ENCODE measurements at places on chromosomes 3 and 15.

DNA sequence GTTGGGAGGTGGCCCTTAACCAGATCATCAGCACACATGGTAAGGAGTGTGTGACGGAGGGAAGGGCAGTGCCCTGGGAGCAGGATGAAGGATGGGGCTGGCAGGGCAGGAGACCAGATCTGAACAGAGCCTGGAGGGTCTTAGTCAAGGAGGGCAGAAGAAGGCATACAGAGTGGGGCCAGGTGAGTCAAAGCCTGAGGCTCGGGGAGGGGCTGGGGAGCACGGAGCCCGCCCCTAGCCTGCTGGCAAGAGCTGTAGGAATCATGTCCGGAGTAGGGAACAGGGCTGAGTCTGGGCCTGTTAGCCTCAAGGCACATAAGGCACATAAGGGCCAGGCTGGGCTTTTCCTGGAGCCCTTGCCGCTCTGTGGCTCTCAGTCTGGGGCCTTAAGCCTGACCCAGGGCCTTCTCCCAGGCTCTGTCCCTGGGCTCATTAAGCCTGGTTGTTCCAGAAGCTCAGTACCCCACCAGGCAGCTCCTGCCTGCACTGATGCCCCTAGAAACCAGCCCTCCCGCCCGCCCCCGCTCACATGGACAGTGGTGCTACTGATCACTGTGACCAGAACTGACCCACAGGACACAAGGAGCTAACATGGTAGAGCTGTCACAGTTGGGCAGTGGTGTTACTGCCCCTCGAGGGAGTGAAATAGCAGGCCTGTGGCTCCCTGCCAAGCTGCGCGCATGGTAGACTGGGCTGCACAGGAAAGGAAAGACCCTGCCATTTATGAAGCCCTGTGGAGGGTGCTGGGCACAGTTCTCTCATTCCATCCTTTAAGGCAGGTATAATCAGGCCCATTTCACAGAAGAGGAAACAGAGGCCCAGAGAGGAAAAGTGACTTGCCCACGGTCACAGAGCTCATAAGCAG lies 14.6 kb downstream of the ISG20 start:
- DNase-seq, result no peak

GRCh38 chr15:27725731-27726130 lies 373.4 kb downstream of the OCA2 start:
- no peak for DNase-seq

- no peak for DNase-seq
Observed at GRCh38 chr15:55218056-55218455, 21.3 kb upstream of the RSL24D1 start.

GRCh38 chr3:177357352-177358090 lies 160.2 kb upstream of the TBL1XR1 start:
- no peak for DNase-seq

DNA sequence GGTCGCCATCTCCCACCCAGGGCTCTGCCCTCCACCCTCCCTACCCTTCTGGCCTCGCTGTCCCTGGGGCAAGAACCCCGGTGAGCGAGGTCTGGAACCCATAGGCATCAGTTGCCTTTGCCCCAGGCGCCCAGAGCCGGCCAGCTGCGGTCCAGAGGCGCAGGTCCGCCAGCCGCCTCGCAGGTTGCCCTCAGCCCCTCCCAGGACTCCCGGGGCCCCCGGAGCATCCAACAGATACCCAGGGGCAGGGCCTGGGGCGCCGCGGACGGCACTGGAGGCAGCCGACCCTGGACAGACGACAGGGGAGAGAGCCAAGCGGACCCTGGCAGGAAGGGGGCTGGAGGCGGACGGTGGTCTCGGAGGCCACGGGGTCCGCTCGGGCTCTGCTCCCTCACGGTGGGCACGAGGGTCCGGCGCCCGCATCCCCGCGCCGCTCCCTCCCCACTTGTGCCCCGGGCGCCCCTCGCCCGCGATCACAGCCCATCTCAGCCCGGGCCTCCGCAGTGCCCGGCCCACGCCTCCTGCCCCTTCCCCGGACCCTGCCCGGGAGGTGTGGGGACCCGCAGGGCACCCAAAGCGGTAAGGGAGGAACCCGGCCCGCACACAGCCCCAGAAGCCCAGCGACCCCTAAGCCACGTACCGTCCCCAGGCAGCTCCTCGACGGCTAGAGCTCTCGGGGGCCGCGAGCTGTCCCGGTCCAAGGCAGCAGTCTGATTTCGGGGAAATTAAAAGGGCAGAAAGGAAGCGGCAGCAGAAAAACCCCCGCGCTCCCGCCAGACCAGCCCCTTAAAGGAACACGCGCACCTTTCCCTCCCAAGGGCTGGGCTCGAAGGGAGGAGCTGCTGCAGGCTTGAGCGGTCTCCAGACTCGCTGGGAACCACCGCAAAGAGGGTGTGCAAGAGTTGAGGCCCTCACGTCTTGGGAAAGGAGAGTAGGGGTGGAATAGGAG lies at the start of gene HAPLN3:
TSS of gene HAPLN3 (minus strand) at position 726 of the 949 bp plus-strand sequence. CDS start 8,246 bp downstream, outside the sequence.
- no peak for DNase-seq

GRCh38 chr3:36124118-36124796 lies 256.0 kb upstream of the STAC start:
- DNase-seq, result no peak

GRCh38 chr3:9218514-9218846 lies 31.0 kb downstream of the SRGAP3 start:
- no peak for DNase-seq

GRCh38 chr3:52310861-52311575 lies 5.1 kb upstream of the DNAH1 start:
- no peak for DNase-seq

DNA sequence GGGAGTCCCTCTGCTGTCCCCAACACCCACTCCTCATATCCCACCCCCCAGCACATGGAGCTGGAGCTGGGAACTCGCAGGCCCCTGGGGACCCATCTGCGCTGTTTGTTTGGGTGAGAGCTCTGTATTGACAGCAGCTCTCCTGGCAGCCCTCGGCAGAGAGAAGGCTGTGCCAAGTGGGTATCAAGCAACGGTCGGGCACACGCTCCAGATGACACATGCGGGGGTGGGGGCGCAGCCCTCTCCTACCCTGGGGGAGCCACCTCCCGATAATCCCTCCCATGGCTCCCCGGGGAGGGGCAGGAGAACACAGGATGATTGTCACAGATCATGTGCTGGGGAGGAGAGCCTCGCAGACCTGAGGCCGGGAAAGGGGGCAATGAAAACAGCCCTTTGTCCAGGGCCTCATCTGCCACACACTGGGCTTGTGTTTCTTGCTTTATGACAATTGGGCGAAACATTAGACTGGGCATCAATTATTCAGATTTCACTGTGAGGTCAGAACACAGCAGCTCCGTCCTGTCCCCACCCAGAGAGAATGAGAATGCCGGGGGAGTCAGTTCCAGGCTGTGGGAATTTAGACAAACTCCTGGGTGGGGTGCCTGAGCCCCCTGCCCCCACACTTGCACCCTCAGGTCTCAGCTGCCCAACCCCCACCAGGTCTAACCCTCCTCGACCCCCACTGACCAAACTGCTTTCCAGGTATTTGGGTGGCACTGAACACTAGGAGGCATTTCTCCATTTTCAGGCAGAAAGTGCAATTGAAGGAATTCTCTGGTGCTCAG lies 46.4 kb upstream of the KLF13 start:
- DNase-seq, result no peak

DNA sequence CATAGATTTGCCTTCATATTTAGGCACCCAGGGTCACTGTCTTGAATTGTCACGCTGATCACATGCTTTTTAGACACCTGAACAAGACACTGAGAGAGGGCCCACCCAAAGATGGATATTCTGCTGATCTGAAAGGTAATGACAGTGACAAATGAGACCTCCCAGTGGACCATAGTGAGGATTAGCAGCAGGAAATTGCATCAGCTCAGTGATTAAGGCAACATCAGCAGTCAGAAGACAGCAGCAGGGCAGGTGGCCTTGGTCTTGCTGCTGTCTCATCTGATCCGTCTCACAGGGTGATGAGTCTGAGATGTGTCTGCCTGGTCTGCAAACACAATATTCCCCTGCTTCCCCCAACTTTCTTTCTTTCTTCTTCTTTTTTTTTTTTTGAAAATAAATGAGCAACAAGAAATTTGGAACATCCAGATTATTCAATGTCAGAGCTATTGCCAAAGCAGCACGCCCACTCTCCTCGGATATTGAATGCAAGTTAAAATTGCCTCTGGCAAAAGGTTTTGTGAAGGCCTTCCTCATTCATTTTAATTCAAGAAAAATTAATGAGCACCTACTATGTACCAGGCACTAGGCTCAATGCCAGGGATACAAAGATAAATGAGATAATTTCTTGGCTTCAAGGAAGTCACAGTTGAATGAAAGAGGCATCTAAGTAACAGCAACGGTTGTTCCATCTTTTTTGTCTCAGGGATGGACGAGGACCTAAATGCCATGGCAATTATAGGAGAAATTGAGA lies 14.1 kb downstream of the OTOL1 start:
- no peak for DNase-seq

GRCh38 chr3:125146626-125147490 lies 65.7 kb downstream of the SLC12A8 start:
- DNase-seq, result no peak

DNA sequence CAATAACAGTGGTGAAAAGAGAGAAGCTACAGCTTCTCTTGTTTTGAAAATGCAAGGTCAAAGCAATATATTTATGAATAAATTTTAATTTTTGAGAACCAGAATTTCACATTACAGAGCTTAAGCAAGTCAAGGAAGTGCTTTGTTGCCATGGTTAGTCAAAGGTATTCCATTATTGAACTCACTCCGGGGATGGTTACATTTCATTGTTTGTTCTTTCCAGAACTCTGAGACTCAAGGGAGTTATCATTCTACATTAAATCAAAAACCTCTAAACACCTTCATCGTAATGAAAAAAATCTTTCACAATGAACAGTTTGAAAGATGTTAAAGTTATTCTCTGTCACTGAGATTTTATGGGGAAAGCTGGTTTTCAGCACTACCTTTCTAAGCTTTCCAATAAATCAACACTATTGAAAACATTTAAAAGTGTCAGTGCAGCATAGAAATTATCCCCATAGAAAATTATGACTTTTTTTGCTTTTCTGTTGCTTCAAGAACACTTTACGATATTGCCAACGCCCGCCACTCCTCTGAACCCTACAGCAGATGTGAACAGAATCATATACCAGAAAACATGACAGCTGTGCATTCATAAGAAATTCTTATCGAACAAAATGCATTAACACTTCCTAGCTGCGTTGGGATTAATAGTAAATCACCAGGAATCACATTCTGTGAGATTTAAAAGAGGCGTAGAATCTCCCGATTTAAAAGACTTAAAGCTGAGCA lies 83.0 kb downstream of the OTOL1 start:
- no peak for DNase-seq

DNA sequence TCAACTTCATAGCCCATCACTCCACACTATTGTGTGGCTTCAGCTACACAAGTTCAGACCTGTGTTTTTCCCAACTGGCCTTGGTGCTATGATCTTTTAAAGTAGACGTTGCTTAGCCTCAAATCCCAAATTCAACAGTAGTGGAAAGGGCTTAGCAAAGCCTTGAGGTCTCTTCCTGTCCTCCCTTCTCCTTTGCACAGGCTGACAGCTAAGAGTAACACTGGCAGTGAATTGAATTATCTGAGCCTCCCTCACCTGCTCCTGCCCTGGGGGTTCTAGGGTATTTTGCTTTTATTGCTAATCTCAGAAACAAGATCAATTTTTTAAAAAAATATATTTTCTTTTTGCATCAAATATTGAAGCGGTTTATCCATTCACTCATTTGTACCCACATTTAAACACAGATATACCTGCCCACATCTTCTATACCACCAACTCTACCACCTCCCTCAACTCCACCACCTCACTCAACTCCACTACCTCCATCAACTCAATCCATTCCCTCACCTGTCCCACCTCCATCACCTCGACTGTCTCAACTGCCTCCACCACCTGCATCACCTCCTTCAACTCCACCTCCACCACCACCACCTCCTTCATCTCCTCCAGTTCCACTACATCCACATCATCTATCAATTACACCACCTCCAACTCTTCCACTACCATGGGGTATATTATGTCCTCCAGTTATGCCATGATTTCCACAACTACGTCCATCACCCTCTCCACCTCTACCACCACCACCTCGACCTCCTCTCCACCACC lies 10.1 kb upstream of the FGD5 start:
- DNase-seq, result no peak

- DNase-seq, result no peak
Observed at GRCh38 chr3:21718943-21719591, 31.9 kb downstream of the ZNF385D start.

DNA sequence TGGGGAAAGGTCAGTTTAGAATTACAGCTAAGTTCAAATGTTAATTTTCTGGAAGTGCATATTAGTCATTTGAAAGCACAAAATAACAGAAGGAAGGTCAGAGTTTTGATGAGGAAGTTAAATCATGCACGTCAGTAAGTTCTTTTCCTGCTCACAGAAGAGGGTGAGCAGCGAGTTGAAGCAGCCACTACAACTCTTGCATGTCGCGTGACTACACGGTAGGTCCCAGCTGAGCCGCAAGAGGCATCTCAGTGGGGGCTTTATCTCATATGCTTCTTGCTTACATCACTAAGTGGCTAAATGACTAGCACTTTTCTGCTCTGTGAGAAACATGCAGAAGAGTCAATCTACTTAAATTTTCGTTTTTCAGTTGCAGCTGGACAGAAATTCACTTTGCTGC lies 21.3 kb upstream of the SEC62 start:
- no peak for DNase-seq

DNA sequence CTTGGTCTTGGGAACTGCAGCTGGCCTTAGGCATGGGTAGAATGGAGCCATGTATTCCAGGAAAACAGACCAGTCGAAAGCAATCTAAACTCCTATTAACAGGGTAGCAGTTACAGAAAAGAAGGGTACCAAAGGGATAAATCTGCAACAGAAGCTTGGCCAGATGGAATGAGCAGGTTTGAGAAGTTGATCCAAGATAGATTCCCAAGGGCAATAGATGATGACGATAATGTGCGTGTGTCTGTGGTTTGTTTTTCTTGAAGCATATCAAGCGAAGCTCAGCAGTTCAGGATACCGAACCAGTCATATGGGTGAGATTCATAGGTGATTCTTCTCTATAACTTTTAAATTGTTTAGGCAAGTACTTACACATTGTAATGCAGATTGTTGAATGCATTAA lies 203.8 kb upstream of the SEMA6D start:
- no peak for DNase-seq

GRCh38 chr15:75887178-75887577 lies 16.5 kb upstream of the FBXO22 start:
- DNase-seq, result no peak

DNA sequence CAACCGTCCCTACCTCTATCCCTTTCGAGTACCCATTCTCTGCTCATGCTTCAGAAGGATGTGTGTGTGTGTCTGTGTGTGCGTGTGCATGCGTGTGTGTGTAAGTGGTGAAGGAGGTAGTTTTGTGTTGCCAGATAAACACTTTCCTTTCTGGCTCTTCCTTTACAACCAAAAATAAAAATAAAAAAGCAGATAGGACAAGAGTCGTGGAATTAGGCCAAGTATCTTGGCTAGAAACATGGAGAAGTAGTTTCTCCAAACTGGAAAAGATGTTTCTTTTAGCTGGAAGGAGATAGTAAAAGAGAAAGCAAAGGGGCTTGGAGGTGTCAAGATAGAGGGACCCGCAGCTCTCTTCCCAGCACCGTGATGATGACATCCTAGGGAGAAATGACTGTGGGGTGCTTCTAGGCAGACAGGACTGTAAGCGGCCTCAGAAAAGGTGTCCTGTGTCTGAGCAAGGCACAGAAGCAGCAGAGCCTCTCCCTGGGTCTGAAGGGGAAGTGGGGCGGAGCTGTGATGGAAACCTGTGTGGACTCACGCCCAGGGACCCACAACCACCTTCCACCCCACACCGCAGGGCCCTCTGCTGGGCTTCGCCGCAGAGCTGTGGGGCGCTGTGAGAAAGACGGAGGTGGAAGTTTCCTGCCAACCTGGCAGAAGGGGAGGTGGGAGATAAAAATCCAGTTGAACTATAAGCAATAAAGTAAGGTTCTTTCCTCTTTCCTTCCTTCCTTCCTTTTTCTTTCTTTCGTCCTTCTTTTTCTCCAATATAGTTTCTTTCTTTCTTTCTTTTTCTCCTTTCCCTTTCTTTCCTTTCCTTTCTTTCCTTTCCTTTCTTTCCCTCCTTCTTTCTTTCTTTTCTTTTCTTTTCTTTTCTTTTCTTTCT lies 35.3 kb downstream of the MUC20 start:
- no peak for DNase-seq

Data from NCI-H2227 treated with DMSO at 0.1 percent for 48 hours (cell line).